ENCODE measurements at places on chromosomes 3 and 15.

- no peak for DNase-seq
These were observed 2.5 kb upstream of the DAZL start for GRCh38 chr3:16607718-16608117.

DNA sequence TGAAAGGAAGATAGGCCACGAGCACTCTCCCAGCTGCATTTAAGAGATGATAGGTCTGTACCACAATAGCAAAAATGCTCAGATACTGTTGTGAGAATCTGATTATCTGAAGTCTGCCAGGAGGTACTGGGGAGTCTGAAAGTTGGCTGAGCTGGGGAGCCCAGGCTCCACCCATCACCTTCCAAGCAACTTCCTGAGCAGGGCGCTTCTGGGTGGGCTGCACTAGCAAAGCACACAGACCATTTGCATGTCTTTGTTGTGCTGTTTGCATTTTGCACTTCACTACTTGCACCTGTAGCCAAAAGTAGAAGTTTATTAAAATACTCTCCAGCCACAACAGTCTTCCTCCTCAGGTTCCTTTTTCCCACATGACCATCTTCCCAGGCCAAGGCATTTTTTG, 133.2 kb downstream of the ALDH1A2 start:
- DNase-seq = no peak

GRCh38 chr15:45801543-45801942, 166.7 kb downstream of the SQOR start:
- DNase-seq = no peak

DNA sequence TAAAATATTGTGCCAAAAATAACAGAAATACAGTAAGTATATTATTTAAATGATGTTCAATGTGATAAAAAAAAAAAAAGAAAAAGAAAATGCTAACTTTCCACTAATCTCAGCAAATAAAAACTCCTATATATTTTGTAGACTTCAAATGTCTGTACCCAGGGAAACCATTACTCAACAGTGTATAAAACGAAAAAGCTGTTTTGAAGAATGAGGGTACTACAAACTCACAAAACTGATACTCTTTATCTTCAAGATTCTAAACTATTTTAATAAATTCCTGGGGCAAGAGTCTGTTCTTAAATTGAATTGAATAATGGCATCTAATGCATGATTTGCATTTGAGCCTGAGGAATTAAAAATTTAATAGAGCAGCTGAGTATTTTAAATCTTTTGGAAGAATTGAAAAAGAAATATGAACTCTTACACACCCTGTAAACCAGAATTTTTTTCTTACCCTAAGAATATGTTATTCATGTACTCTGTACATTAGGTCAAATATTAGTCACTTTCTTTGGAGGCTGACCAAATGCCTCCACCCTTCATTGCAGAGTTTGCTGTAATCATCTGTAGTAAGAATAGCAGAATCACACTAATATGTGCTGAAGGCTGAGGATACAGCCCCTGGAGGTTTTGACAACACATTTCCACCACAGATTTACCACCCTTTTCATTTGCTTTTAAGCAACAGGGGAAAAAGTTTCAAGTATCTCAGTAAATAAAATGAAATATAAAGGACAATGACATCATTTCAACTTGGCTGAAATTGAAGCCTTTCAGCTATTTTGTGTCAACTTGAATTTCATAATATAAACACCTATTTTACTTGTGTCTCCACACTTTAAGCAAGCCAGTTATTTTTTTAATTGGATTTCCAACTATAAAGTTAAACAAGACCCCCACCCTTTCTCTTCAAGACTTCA, 79.7 kb downstream of the FBN1 start:
- DNase-seq = no peak

GRCh38 chr3:152471814-152472671, 203.3 kb downstream of the MBNL1 start:
- no peak for DNase-seq

DNA sequence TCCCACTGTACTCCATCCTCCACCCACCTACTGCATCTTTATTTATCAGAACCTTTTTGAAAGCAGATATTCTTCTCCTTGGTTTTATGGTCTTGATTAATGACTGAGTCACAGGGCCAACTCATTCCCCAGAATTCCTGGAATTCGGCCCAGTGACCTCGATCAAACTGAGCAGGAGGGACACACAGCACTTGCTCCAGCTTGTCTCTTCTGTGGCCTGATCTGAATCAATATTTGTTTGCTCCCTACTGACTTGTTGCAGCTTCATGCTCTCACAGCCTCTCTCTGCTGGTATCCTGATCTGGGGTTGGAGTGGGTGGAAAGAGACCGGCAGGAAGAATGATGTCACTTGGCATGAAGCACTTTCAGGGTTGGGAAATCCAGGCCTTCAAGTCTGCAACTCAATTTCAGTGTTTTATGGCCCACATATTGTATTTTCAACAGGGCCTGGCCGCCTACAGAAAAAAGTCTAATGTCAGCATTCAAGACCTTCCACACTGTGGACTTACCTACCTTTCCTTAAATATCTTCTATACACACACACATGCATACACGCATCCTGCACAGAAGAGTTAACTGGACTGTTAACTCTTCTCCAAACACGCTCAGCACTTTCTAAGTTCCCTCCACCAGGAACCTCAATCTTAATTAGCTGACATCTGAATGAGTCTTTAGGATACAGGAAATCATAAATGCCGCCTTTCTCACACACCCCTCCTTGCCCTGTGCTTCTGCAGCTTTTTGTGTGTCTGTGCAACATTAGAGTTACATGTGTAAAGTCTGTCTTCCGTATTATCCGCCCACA, 4.6 kb downstream of the ANXA2 start:
- no peak for DNase-seq

- DNase-seq = no peak
These were observed 94.0 kb downstream of the WDR76 start for GRCh38 chr15:43920815-43921214.

DNA sequence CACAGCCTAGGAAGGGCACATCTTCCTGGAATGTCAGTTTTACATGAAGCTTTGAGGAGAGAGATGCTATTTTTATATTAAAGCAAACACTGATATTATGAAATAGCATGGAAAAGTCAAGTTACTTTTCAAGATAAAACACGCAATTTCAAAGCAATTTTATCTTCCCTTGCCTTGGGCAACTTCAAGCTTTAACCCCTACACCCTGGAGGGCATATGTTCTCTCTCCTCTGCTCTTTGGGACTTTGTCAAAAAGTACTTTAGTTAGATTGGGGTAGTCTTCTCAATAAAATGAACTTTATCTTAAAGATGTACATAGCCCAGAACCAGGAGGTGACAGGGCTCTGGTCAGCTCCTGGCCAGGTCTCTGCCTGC, 86.9 kb upstream of the PLXNA1 start:
- no peak for DNase-seq

- DNase-seq = no peak
These were observed 140.1 kb downstream of the STAC start for GRCh38 chr3:36520241-36521006.

DNA sequence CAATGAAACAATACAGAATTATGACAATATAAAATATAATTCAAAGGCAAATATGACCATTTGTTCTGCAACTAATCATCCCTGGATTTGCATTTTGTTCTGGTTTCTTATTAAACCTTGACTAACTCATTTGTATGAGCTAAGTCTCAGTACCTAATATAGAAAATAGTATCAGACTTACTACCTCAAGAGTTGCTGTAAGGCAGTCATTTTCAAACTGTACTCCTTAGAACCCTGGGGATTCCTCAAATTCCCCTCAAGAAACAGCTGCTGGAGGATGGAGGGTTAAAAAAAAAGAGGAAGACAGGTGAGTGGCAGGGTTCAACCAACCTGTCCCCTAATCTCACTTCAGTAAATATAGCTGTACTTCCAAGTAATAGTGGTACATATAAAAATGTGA, 11.1 kb downstream of the ZBTB11 start:
- DNase-seq = no peak

GRCh38 chr3:165056510-165056909, 21.8 kb downstream of the SI start:
- DNase-seq = no peak

DNA sequence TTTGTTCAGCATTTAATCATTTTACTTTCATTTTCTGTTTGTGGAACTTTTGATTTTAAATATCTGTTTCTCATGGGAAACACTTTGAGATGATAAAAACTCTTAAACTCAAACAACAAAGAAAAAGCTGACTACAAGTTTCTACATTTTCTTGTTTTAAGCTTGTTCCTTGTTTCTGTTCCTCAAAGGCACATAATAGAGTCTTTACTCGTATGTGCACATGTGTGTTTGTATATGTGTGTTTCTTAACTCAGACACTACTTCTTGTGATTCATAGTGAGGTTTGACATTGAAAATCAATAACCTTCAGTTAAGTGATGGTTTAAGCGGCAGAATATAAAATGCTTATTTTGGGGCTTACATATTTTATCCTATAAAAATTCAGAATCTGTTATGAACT, 786.7 kb upstream of the EPHA6 start:
- no peak for DNase-seq

DNA sequence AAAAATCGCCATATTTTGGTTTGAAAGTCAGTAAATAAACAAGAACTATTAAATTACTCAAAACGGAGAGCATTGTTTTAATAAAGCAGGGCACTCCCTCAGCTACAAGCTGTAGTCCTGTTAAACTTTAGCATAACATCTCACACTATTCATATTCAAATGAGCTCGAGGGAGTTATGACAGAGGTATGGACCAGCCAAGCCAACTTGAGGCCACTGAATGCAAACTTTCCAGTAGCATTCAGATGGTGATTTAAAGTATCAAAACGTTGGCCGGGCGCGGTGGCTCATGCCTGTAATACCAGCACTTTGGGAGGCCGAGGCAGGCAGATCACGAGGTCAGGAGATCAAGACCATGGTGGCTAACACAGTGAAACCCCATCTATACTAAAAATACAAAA, 132.9 kb downstream of the GABRB3 start:
- DNase-seq = no peak

GRCh38 chr3:181952221-181952620, 240.5 kb downstream of the SOX2 start:
- DNase-seq = no peak

DNA sequence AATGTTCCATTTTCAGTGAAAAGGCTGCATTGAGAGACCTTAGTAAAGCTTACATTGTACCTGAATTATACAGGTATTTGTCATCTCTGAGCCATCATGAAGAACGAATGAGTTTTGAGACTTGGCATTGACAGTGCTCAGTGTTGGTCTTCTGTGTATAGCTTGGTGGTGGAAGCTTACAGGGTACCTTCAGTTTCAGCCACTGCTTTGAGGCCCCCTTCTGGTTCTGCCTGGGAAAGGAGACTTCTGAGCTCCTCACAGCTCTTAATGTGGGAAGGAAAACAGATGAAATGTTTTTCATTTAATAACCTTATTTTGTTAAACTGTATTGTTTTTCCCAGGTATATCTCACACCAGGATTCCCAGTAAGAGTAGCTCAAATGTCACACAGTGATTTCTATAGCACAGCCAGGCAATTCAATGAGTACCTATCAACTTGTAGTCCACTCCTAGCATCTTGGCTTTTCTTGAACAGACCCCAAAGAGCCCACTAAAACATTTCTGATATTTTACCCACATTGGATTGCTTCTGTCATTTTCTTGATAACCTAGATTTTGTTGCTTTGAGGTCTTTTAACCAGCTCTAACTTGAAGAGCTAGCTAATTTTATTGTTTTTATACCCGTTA, 5.6 kb downstream of the SERPINI1 start:
- no peak for DNase-seq

- peak; percentile 46 for DNase-seq
These were observed at the start of gene TRANK1 for GRCh38 chr3:36944641-36945270. Gene TRANK1 (minus strand): TSS chr3:36945054. CDS start chr3:36944809, 245 bp downstream.

DNA sequence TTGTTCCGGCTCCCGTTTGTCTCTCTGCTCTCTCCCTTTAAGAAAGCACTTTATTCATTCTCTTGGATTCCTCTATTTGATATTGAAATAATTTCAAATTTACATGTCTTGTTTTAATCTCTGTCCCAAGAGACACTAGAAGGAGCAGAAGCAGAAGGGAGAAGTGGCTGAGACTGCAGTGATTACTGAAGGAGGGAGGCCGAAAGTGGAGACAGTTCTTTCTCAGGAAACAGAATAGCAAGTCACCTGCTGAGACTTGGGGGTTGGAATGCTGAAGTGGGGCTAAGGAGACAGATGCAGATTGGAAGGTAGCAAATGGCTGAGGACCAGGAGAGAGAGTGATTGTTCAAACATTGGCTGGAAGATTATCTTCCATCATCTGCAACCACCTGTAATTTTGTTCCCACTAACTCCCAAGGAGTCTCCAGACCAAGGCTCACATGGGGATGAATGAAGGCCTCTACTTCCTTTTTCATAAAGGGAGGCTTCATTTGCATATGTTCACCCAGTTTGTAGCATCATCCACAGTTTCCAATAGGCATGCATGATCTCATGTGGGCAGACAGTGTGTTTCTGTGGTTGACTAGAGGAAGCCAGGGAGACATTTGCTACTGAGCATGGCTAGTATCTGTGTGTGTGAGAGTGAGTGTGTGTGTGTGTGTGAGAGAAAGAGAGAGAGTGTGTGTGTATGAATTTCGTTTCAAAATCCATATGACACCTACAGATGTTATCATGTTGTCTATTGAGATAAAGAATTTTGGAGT, 24.0 kb downstream of the LTF start:
- DNase-seq = no peak

GRCh38 chr15:41914411-41914810, 20.6 kb upstream of the SPTBN5 start:
- no peak for DNase-seq

GRCh38 chr15:78259232-78259631, 5.1 kb upstream of the DNAJA4 start:
- DNase-seq = no peak

DNA sequence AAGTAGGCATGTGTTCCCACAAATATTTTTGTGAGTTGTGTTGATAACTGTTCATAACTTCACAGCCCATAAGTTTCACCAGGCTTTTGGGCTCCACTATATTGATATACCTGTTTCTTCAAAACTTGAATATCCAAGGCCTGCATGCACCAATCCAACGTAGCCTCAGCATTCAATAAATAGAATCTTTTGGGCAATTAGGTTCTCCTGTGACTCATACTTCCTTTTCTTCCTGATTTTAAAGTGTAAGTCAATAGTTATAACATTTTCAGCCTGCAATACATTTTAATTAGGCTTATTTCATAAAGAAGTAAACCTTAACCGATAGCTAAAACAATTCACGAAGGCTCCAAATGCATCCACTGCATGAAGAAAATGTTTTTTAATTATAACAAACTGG, 97.8 kb upstream of the SPRED1 start:
- no peak for DNase-seq

DNA sequence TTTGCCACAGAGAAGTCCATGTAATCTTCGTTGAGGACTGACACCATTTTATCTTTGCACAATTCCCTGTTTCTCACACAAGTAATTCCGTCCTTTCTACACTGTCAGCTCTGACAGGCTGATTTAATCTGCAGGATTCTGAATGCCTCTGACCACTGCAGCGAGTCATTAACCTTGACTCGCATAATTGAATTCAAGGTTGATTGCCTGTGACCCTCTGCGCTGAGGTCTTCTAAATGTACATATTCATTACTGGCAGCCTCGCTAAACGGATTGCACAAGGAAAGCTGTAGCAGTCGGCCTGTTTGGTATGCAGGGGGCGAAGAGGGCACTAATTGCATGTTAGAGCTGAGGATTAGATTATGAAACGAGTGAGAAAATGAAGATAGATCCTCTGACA, 147.8 kb downstream of the SHOX2 start:
- DNase-seq = no peak

Measured in activated CD8-positive, alpha-beta memory T cell treated with anti-CD3 and anti-CD28 coated beads for 48 hours (primary cell).